ENCODE measurements at places on chromosomes 16 and 17.
A peak's percentile ranks its signal among the peaks of the same experiment; 100 is the strongest.

DNA sequence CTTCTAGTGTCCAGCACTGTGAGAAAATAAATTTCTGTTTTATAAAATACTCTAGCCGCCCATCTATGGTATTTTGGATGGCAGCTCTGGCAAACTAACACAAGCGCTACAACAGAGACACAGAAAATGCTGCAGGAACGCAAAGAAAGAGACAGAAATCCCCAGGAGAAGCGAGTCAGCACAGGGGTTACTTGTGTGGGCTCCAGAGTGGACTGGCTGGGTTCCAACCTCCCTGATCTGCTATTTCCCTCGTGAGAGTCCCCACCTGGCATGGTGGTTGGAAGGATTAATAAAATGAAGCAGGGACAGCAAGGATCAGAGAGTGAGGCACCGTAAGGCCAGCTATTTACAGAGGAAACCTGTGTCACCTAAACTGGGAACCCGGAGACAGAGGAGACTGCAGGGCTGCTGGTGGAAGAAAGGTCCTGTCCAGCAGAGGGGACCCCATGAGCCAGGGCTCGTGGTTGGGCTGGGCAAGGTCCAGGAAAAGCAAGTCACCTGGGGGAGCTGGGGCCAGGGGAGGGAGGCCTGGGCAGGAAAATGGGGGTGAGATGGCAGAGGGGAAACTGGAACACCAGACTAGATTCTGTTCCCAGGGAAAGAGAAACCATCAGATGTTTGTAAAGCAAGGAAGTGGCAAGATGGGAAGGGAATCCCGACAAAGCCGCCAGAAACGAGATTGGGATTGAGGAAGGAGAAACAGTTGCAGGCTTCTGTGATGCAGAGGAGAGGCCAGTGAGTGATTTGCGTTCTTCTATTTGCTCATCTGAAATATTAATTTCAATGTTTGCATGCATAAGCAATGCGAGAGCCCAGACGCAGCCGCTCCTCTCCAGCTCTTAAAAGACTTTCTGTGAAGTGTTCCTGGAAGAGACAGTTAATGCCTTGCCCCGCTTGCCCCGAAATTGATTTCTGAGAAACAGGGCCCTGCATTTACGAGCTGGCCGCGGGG is 63.0 kb upstream of the TEKT3 start:
- no peak for DNase-seq

DNA sequence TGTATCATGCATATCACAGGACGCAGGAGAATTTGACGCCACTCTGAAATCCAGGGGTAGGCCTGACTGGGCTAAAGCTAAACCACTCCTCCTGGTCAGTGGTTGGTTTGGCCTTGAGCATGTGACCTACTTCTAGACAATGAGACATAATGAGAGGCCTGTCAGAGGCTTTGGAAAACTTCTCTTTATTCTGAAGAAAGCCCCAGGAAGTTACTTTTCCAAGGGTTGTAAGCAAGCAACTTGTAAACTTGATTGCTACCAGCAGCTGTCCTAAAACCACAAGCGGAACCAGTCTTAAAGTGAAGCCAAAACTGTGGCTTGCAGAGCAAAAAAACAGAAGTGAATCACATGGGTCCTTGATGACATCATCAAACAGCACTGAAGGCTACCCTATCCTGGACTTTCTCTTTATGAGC is 138.2 kb upstream of the COX10 start:
- no peak for DNase-seq

DNA sequence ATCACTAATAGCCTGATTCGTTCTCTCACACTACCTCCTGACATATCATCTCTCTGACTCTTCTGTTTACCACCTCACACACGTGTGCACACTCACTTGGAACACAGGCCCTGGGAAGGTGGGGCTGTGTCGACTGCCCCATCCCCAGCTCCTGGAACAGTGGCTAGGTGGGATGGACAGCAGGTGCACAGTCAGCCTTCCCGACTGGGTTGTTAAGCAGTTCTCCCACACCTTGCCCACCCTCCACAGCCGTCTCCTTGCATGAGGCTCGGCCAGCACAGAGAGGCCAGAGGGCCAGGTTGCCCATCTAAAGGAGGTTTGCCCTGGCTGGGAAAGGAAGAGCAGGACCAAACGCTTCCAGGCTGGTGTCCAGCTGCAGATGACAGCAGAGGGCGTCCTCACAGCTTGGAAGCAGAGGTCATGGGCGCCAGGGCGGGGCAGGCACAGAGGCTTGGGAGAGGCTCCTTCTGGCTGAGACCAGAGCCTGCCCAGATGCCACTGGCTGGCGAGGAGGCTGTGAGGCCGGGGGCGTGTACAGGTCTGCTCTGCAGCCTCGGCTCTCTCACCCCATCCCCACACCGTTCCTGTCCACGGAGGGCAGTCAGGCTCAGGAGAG is 92.8 kb downstream of the AMFR start:
- no peak for DNase-seq

DNA sequence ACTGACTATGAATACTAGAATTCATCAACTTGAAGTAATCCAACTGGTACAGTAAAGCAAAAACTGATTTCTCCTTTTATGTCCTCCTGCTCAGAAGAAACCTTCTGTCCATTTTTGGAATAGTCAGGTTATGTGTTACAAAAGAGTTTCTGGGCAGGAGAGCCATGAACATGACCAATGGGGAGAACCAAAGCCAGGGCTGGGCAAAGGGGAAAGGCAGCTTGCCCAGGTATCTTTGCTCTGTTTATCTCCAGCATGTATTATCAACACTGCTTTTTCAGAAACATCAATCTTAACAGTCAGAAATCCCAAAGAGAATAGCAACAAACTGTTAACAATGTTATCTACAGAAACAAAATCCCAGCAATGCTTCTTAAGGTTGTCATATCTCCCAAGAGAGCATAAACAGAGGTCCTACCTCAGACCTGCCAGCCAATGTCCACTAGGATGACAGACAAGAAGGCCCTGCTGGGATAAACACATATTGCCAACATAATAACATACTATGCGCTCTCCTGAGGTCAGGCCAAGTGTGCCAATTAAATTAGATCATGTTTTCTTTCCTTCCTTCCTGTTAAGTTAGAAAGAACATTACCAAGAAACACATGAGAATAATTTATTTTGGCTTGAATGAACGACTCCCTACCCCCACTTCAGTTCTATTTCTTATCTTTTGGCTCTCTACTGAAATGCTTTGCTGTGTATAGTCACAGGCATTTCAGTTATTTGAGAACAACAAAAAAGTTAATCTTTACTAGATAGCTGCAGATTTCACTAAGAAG is 28.0 kb downstream of the BLMH start:
- DNase-seq, result peak; percentile 25

DNA sequence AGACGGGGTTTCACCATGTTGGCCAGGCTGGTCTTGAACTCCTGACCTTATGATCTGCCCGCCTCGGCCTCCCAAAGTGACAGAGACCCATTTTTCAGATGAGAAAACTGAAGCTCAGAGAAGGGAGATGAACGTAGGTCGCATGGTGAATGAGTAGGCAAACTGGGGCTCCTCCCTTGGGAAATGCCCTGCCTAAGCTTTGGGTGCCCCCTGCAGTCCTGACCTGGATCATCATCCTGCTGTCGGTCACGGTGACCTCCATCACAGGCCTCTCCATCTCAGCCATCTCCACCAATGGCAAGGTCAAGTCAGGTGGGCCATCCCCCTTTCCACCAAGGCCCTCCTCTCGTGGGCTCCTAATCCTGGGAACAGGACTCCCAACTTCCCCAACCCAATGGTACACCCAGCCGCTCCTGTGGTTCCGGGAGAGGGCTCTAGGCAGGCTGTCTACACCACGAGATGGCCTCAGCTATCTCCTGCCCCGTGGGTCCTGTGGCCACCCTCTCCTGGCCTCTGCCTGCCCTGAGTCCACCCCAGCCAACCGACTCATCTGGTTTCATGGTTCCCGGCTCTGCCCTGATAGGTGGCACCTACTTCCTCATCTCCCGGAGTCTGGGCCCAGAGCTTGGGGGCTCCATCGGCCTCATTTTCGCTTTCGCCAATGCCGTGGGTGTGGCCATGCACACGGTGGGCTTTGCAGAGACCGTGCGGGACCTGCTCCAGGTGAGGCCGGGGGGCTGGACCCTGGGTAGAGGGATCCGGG is 4.7 kb downstream of the SLC12A3 start:
- DNase-seq, result peak; percentile 15

- DNase-seq, result no peak
Measured at GRCh38 chr16:83365166-83365565, 442.6 kb upstream of the HSBP1 start.

Data from COR-L47 (cell line).